ENCODE measurements at places on chromosomes 4 and X.

DNA sequence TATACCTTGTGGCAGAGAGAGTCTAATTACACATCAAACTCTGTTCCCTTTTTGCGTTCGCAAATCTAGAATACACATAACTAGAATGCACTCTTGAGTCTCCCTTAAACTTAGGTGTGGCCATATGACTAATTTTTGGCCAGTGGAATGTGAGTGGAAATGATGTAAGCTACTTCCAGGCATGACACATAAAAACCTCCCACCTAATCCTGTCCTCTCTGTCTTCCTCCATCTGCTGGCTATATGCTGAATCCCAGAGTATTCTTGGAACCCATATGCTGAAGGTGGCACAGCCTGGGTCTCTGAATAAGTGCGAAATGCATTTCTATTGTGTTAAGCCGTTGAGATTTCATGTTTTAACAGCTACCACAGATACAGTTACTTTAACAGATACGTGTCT is 269.9 kb upstream of the NRK start:
- DNase-seq, result no peak

DNA sequence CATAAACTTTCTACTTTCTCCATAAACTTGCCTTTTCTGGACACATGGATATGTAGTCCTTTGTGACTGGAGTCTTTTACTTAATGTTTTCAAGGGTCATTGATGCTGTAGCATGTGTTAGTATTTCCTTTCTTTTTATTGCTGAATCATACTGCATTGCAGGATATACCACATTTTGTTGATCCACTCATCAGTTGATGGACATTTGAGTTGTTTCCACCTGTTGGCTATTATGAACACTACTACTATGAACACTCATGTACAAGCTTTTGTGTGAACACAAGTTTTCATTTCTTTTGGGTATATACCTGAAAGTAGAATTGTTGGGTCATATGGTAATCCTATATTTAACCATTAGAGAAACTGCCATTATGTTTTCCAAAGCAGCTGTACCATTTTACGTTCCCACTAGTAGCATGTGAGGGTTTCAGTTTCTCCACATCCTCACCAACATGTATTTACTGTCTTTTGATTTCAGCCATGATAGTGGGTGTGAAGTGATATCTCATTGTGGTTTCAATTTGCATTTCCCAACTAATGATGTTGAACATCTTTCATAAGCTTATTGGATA is 26.3 kb upstream of the GPM6B start:
- DNase-seq, result no peak

DNA sequence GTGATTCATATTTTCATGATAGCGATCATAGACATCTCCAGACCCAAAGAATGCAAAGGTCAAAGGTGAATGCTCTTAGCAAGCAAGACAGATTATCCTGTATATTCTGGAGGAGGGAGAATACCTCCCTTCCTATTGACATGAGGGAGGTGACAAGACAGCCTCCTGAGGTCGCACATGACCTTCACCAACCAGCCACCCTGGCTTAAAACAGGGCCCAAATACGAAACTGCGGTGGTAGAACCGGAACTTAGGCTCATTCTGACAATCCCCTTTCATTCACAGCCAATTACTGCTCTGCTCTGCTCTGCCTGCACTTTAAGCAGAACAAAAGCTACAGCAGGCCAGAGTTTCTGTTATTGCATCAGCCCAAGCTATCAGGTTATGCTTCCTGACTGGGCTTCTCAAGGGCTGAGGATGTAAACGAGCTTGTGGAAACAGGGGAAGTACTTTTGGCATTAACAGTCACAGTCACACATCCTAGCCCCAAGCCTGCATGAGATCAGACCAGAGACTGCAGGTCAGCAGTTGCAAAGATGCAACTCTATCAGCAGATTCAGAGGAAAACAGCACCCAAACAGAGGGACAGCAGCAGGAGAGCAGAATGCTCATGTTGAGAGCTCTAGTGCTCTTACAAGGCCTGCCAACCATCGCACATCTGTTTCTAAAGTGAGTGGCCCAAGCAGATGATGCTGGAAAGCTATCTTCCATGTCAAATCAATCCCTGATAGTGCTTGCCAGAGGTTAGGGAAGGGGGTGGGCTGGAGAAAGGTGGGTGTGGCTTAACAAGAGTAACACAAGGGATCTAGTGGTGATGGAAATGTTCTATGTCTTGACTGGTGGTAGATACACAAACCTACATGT is 51.3 kb upstream of the MAP3K15 start:
- DNase-seq, result no peak

DNA sequence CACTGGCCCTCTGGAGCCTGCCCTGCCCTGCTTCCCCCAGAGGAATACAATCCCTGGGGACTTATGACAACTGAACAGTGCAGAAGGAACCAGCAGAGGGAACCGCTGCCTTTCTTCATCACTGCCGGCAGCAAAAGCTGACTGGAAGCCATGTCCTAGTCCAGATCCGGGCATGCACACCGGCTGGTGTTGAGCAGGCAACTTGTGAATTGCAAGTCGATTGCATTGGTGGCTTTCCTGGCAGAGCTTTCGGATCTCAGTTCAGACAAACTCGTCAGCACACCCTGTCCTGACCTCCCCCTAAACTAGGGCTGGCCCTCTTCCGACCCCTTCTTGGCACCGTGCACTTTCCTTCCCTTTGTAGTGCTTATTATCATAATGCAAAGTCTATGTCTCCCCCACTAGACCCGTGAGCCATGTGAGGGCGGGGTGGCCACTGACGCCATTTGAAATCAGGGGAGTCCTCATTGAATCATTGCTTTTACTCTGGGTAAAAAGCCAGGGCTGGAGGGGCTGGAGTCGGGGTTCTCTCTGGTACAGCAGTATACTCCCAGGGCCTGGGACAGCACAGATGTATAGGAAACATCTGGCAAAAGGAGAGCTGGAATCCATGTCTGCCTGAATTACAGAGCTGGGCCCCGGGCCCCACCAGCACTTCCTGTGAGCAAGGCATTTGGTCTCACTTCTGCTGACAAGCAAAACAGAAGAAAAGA is 1.8 kb downstream of the ARHGAP4 start:
- DNase-seq, result no peak

GRCh38 chr4:153542131-153542530 is 76.0 kb downstream of the TMEM131L start:
- no peak for DNase-seq

GRCh38 chr4:22483551-22483981 is 32.3 kb downstream of the ADGRA3 start:
- no peak for DNase-seq

DNA sequence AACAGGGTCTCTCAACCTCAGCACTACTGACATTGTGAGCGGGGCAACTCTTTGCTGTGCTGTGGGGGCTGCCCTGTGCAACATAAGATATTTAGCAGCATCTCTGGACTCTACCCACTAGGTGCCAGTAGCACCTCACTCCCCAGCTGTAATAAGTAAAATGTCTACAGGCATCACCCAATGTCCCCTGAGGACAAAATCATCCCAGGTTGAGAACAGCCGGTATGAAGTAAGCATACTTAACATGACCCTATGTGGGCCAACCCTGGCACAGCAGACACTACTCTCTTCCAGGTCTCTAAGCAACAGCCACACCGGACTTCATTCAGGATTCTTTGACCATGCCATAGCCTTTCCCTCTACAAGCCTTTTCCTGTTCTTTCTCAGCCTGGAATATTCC is 10.5 kb upstream of the MGST2 start:
- no peak for DNase-seq

DNA sequence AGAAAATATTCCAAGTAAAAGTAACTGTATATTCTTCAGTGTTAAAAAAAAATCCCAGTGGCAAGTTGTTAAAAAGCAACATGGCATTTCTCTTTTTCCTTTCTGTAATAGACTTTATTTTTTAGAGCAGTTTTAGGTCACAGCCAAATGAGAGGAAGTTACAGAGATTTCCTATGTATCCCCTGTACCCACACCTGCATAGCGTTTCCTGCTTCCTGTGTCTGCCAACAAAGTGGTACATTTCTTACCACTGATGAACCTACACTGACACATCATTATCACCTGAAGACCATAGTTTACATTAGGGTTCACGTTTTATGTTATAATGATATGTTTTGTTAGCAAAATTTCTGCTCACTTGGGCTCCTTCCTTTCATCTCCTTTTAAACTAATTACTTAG is 124.7 kb downstream of the GPAT3 start:
- no peak for DNase-seq

DNA sequence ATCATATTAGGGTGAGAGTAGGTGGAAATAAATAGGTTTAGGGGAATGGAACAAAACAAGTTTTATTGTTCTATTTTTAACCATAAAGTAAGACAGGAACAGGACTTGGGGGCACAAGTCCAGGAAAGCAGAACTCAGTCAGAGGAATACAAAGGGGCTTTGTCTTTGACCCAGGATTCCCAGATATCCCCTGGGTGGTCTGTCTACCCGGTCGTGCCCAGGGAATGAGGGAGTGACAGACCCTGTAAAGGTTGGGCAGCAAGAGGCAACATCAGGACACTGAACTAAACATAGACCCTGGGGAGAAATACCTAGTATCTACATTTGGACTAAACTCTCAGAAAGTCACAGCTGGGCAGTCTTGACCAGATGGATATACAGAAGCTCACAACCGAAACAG is 50.6 kb downstream of the PTCHD1 start:
- no peak for DNase-seq

GRCh38 chrX:9710332-9710731 is 55.3 kb downstream of the GPR143 start:
- DNase-seq, result no peak

DNA sequence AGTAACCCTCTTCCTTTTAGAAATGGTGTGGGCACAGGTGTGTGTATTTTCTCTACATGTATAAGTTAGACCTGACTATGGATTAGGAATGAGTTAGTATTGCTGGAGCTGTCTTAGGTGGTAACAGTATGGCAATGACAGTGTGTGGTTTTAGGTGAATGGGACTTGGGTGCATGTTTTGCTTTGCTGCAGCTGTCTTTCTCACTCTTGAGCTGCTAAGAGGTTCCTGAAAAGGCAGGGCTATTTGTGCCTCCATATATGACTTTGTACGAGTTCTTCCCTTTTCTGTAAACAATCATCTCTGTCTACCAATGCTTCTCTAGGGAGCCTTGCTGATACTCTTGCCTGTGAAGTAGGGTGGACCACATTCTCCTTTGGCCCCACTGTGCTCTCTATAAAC is 234.8 kb upstream of the HHIP start:
- no peak for DNase-seq

Data from NCI-H1417 treated with DMSO at 0.1 percent for 48 hours (cell line).